ENCODE measurements at places on chromosomes 4 and X.

DNA sequence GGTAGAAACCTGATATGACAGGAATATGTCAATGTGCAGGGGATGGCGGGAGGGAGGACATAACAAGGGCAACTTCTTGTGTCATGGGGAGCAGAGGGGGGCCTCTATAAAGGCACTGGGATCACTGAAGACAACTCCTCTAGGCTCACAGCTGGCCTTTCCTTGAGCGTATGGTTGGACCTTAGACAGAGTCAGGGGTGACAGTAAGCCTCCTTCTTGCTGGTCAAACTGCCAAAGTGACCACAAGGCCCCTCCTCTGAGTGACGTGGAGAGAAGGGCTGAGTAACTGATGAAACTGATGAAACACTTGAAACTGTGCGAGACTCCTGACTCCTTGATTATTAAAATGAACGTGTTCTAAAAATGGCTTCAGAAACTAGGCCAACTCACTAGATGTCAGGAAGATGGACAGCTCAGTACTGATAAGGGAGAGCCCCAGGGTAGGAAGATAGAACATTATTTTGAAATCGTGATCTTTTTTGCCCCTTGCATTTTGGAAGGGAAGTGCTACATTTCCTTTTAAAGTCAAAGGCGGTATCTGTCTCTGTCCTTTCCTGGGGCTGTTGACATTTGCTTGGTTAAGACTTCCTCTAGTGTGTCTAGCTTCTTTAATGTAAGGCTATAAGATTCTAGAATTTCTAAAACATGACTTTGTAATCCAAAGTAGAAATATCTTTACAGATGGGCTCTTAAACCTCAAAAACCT is 1.6 kb downstream of the RAB33A start:
- DNase-seq = no peak

DNA sequence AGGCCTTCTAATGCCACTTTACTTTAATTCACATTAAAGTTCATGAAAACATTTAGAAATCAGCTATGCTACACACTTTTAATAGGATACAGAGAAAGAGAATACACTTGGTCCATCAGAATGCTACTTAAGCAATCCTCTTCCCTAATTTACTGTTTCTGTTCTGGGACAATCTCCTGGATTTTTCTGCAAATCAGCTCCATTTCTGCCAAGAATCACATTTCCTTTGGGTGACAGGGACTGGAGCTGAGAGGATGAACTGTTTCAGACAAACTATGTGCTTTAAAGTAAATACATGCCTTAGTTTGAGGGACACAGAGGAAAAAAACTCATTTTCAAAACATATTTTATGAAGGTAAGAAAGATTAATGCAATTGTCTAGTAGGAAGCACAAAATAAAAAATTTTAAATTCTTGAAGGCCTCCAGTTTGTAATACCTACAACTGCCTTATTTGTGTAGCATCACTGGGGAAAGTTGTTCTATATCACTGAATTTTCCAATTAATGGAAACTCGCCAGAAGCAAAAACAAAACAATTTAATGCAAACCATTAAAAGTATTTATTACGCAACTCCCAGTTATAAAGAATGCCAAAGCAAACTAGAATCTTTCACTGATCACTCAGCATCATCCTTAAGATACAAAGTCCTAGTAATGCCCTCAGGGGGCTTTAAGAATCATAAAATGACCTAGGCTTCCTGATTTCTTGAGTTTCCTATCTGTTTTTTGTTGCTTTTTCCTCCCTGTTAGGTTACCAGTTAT is 36.3 kb downstream of the BCLAF3 start:
- DNase-seq = no peak

GRCh38 chr4:166493924-166494345 is 620.9 kb downstream of the TLL1 start:
- no peak for DNase-seq

DNA sequence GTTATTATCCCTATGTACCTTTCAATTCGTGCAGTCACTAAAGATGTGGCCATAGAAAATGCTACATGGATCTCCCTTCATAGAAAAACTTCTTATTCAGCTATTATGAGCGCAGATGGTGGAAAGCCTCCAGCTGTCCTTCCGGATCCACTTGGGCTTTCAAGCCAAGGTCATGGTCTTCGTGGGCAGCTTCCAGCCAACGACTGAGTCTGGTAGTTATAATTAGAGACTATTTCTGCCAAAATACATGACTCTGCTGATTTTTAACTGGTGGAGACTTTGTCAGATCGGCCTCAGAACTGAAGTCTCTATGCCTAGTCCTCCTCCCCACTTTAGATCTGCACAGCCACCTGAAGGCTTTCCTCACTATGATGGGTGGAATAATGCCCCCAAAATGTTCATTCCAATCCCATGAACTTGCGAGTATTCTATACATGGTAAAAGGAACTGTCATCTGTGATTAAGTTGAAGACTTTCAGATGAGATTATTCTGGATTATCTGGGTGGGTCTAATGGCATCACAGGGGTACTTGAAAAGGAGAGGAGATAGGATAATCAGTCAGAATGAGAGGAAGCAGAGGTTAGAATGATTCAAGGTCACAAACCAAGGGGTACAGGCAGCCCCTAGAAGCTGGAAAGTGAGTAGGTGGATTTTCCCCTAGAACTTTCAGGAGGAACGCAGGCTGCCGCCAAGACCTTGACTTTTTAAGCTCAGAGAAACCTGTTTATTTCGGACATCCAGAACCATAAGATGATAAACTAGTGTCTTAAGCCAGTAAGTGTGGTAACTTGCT is 171.1 kb upstream of the CXCL13 start:
- no peak for DNase-seq

Data from NCI-H1092 treated with DMSO at 0.1 percent for 48 hours (cell line).